ENCODE measurements at places on chromosomes 12 and 14.

DNA sequence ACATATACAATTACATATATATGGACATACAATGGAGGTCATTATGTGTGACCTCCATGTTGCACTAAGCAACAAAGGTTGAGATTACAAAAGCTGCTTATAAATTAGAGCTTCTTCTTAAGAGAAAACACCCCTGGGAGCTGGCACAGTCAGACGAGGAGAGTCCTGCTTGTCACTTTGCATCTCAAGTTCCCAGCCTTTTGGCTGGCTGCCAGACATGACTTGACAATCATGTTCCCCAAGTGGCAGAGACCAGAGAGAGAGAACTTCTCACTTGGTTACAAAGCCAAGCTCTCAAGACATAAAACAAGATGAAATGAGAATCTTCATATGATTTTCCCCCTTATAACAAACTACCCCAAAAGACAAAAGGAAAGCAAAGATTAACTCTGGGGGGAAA, 8.5 kb upstream of the SYNJ2BP start:
- no peak for ATAC-seq

DNA sequence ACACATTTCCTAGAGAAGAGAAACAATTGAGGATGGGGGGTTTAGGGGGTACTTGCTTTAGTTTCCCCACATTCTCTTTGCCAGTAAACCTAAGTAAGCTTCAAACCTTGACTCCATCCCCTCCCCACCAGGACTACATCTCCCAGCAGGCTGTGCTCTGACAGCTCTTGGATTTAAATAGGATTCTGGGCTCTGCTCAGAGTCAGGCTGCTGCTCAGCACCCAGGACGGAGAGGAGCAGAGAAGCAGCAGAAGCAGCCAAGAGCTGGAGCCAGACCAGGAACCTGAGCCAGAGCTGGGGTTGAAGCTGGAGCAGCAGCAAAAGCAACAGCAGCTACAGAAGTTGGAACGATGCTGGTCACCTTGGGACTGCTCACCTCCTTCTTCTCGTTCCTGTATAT, 20.6 kb downstream of the RDH12 start:
- peak; percentile 89 for ATAC-seq

DNA sequence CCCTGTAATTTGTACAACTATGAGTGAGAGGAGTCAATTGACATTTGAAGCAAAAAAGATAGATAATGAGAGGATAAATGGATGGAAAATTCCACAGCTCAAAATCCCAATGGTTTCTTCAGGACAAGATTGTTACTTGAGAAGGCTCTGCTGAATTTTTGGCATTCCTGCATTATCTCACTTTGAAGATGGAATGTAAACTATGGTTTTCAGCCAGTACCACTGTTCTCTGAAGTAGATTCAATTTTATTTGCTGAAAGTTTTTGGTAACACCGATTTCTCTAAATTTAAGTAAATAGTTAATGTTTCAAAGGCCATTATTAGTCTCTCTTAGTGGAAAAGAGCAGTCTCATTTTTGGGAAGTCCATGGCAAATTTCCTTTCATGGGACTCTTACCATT, 121.9 kb upstream of the SLC38A2 start:
- peak; percentile 50 for ATAC-seq

DNA sequence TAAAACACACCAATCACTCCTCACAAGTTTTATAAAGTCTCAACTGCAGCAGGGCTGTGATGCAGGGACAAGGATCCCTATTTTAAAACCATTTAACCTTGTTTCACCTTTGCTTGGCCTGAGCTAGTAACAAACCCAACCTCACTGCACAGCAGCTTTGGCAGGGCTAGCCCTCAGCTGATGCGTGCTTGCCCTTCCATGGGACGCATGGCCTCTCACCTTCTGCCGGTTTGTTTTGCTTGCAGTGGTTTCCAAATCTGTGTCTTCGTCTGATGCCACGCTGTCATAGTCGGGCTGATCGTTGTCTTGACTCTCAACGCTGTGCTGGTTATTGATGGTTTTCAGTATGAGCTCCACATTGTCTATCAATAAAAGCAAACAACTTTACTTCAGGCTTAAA, 43.3 kb downstream of the GIT2 start:
- no peak for ATAC-seq

DNA sequence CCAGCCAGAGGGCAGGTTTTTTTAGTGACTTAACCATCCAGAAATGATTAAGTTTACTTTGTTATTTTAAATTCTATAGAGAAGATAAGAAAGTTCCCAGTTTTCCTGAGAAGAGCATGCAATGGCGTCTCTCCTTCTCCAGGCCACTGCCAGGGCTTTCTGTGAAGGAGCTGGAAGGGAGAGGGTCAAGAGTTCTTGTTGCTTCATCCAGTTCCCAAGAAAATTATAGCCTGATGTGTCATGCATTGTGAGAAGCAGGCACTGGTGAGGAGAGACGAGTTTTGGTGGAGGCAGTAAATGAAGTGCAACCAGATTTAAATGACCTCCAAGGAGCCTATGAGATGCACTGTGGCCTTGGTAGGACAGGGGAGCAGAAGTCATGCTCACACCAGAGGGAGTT, 14.2 kb downstream of the ELK3 start:
- no peak for ATAC-seq

DNA sequence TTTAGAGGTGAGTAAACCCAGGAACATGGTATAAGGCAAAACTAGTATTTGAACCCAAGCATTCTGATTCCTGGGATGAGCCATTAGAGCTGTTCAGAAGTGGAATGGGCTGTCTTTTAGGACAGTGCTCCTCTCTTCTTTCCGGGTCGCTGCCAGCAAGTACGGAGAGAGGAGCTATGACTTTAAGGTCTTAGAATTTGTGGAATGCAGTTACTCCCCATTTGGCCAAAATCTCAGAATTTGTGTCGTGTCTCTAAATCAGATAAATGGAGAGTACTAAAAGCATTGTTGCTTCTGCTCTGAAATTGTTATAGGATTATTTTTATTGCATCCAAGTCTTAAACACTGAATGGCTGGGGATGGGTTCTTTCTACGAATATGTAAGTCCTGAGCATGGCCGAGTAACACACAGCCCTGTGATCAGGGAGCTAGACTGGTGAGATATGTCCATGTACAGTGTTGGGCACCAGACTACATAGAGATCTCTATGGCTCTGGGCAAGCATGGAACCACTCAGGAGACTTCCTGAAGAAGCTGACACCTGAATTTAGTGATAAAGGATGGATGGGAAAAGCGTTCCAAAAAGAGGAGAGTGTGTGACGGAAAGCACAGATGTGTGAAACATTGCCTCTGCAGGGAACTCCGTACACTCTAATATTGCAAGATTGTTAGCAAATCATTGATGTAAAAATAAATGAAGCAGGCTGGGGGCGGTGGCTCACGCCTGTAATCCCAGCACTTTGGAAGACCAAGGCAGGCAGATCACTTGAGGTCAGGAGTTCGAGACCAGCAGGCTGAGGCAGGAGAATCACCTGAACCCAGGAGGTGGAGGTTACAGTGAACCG, 184.7 kb downstream of the SRGAP1 start:
- ATAC-seq: peak; percentile 57

DNA sequence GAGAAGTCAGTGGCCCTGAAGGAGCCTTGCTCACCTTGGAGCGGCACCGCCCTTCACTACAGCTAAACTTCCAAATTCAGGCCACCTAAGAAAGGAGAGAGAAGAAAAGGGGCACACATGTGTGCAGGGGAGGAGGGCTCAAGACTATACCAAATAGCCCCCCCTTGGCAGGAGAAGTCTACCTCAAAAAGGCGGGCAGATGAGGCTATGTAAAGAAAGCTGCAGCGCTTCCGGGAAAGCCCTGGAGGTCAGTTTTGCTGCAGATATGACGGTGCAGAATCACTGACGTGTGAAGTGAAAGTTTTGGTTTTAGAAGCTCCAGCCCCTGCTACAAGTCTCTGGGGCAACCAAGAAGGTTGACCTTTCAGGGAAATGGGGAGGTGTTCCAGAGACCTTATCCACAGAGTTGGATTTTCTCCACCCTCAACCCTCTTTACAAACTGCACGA, 48.2 kb upstream of the PNMA1 start:
- no peak for ATAC-seq

GRCh38 chr12:22374508-22374907, 40.0 kb upstream of the ST8SIA1 start:
- ATAC-seq: no peak

GRCh38 chr12:67545298-67545697, 103.2 kb upstream of the DYRK2 start:
- no peak for ATAC-seq

DNA sequence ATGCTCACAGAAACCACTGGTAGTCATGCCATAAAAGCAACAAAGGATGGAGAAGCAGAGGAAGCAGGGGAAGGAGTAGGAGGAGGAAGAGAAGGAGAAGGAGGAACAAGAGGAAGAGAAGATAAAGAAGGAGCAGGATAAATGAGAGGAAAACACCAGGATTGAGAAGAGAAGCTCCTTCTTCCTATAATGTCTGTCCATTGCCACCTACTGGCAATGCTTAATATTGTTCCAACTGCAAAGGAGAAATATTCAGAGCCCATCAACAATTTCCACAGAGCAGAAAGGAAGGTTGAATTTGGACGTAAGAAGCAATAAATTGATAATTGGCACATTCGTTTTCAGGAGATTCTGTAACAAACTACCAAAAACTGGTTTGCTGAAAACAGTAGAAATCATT, 898.4 kb downstream of the SLC16A7 start:
- no peak for ATAC-seq

DNA sequence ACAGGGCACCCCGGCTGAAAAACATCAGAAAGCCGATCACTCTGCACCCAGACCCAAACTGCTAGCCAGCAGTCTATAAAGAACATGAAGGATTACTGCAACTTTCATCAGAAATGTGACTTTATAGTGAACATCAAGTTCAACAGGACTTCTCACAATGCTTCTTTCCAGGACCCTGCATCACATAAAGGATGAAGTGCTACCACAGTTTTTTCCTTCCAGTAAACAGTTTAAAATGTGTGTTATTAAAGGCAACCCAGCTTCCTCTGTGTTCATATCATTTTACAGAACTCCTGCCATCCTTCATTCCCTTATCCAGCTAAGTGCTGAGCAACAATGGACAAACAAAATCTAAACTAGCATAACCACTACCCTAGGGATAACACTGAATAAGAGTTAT, 280.3 kb upstream of the DIO2 start:
- no peak for ATAC-seq

DNA sequence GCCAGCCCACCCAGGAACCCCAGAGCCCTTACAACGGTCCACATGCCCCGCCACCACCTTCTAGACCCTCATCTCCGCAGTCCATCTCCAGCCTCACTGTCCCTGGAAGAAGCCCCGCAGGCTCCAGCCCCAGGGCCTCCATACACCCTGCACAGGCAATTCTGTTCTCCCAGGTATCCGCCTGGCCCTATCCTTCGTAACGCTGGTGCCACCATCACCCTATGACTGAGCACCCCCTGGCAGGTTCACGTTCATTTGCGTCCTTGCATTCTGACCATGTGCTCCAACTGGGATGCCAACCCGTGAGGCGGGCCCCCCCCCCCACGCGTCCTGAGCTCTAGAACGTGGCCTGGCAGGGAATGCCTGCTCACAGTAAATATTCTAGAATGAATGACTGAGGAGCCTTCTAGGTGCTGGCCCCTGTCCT, 675 bp upstream of the SCARB1 start:
- no peak for ATAC-seq

- ATAC-seq: no peak
Measured at GRCh38 chr12:12682284-12682683, 13.7 kb downstream of the GPR19 start.

GRCh38 chr14:88199882-88200281, 123.2 kb downstream of the KCNK10 start:
- ATAC-seq: no peak

DNA sequence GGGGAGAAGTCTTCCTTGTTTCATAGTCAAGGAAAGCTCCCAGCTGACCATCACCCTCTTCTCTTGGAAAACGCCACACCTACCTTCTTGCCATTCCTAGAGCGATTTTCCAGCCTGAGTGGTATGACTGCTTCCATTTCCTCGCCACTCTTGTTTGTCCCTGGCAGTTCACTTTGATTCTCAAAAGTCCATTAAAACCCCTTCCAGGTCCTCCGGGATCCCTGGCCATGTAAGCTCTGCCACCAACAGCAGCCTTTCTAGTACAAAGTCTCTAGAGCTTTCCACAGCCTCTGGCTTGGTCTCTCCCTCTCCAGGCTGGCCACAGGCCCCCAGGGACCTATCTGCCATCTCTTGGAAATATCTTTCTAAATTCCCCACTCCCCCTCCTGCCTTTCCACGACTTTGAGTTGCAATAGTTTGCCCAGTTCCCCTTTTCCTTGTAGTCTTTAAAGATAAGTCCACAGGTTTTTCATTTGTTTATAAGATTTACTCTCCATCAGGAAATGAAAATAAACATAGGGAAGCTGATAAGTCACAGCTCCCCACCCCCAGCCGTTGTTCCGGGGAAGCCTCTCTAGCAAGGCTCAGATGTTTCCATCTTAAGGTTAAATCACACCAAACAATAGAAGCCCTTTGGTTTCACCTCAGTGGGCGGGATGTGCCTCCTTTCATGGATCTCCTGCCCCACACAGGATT, 42.9 kb upstream of the SINHCAF start:
- no peak for ATAC-seq

GRCh38 chr14:24249230-24250021, 7.0 kb upstream of the TINF2 start:
- ATAC-seq: no peak

DNA sequence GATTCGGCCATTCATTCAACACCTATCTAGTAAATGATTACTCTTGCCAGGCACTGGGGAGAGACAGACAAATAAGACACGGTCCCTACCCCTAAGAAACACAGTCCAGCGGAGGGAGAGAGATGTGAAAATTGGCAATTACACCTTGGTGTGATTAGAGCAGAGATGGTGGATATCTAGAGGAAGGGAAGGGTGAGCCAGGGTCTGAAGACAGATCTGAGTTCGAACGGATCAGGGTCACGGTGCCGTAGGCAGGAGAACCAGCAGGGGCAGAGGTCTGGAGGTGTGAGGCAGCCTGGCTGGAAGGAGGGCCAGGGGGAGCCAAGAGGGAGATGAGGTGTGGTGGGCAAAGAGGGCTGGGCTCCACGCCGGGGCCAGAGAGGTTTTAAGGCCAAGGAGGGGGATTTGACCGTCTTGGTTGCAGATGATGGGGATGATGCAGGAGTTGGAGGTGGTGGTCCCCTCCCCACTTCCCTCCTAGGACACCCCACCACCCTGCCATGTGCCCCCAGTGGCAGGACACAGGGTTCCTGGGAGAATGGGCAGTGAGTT, 27.1 kb downstream of the FAM222A start:
- ATAC-seq: no peak
